ENCODE measurements at places on chromosomes 7 and 10.

DNA sequence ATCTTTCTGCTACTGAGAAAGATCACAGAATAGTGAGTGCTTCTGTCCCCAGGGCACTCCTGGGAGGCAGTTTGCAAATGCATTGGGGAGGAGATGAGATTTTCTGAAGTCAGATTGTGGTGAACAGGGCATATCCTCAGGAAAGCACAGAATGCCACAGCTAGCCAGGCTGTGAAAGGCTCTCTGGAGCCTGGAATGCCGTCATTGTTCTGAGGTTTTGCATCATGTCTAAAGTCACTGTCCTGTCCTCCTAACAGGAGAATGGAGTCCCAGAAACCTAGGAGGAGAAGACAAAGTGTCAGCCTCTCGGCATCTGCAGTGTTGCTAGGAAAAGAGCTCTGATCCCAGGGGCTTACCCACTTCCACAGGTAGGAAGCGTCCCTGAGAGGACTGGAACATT, 69.2 kb upstream of the IGFBP3 start:
- DNase-seq, result no peak

- no peak for DNase-seq
Measured at GRCh38 chr10:110113670-110114337, 93.6 kb upstream of the MXI1 start.

- DNase-seq, result no peak
Measured at GRCh38 chr10:34247560-34247959, 567.5 kb downstream of the PARD3 start.

DNA sequence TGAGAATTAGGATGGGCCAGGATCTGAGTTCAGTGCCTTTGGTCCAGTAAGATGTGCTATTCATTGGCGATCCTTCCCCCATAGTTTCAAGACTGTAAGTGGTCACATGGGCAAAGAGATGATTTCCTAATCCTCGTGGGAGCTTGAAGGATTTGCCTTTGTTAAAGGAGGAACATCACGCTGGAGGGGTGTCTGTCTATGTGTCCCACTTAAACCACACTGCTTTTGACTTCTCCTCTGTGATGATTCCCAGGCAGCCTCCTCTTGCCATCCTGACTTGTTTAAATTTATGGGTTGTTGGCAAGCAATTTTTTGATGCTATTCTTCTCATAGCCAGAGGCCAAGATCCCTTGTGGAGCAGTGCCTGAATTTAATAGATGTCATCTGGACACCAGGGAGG, 154.0 kb downstream of the TCF7L2 start:
- no peak for DNase-seq

- DNase-seq, result no peak
Measured at GRCh38 chr10:110226926-110227641, 19.7 kb downstream of the MXI1 start.

DNA sequence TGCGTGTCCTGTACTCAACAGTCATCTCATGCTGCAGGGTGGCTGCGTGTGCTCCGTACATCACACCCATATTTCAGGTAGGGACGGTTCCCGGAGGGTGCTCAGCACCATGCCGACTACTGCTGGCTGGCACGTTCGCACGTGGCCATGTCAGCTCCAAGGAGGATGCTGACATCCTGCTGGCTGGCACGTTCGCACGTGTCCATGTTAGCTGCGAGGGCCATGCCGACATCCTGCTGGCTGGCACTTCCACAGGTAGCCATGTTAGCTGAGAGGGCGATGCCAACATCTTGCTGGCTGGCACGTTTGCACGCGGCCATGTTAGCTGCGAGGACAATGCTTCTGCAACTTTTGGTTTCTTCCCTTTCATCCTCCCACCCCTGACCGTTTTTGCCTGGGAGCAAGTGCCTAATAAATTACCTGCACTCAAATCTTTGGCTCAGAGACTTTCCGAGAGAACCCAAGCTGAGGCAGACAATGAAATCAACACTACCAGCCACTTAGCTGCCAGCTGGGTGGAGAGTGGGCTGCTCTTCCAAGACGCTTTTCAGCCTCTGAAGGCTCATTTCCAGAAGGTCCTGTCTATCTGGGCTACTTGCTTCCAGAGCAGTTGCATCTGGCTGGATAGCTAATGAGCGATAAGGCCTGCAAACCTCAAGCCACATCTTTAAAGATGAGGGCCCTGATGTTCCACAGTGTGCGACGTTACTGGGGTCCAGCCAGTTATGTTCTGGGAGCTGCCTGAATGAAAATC, 104.6 kb downstream of the WDR37 start:
- DNase-seq, result no peak

DNA sequence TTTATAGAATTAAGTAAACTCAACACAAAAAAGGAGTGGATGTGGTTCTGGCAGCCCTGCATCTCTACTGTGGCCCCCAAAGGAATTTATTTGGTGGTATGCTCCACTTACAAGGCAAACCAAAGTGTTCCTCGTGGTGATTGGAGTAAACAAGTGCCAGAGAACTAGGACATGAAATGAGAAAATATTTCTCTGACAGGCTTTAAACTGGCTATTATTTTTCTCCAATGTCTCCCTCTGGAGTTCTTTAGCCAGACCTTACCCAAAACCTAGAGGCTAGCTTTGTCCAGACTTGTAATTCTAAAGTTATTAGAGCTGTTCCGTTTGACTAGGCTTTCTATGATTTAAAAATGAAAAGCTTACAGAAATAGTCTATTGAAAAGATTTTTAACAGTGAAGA, 990.1 kb downstream of the CNTNAP2 start:
- no peak for DNase-seq

DNA sequence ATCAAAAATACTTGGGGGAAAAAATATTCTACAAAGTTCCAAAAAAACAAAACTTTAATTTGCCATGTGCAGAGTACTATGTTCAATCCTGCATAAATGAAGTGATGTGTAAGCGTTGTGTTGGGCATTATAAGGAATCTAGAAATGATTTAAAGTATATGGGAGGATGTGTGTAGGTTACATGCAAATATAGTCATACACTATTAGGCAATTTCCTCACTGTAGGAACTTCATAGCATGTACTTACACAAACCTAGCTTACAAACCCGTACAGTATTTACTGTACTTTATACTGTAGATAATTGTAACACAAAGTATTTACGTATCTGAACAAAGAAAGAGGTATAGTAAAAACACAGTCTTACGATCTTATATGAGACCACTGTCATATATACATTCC, 72.3 kb downstream of the NRBF2 start:
- no peak for DNase-seq

DNA sequence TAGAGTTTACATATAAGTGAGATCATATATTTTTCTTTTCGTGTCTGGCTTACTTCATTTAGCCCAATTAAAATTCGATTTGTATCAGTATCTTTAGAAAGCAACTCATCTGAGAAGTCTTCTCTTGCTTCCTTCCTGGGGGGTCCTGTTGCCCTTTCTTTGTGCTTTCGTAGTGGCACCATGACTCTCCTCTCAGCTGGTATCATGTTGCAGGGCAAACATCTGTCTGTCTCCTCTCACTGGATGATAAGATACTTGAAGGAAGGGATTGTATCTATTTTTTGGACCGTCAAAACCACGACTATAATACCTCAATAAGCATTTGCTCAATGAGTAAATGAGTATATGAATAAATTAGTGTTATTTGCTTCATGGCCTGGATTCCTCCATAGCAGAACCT, 382.5 kb upstream of the SORCS1 start:
- no peak for DNase-seq

DNA sequence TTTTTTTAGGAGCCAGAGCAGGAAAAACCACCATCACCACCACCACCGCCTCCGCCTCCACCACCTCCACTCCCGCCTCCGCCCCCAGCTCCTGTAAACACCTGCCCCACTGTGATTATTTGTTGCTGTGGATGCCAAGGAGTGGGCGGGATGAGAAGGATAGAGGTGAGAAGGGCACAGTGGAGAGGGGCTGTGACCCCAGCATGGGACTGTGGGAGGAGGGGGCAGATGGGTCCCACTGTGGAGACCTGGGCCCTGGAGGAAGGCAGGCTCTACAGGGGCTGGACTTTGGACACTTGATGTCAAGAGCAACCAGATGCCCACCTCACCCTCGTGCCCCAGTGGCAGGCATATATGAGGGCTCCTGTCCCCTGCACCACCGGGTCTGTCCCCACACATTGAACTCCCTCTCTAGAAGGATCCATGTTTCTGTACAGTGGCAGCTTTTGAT, 24.7 kb downstream of the ANTXRL start:
- no peak for DNase-seq

DNA sequence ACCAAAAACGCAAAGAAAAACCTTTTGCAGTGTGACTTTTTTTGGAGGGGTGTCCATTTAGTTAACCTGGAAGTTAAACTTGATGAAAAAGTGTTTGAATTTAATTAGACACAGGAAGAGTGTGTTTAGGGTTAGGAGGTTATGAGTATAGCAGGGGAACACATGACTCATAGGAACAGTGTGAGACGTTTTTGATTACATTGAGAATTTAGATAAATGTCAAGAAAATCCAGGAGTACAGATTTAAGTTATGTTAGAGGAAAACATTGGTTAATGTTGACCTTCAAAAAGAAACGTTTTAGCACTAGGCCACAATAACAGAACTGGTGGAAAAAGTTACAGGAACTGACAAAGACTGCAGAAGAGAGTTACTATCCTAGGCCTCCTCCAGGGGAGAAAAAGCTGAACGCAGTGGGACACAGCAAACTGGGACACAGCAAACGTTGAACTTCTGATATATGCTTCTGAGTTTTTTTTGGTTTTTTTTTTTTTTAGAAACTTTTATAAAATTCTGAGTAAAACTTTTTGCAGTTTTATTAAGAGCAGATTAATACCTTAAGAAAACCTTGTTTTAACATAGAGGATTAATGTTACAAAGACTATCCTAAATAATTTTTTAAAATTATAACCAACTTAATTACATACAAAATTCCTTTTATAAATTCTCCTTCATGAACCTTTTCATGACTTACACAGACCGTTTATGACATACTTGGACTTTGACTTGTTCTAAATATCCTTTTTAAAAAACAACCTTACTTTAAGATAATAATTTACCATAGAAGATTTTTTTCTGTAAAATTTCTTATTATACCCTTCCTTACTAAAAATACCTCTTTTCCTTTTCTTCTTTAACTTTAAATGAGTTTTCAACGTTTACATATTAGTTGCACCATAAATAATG, 22.2 kb downstream of the LANCL2 start:
- DNase-seq, result peak; percentile 19

GRCh38 chr10:22647244-22647643, 67.1 kb downstream of the PIP4K2A start:
- no peak for DNase-seq

- DNase-seq, result no peak
Measured at GRCh38 chr10:7519351-7519750, 108.5 kb upstream of the SFMBT2 start.

- DNase-seq, result no peak
Measured at GRCh38 chr7:24501009-24501408, 72.2 kb upstream of the PALS2 start.

DNA sequence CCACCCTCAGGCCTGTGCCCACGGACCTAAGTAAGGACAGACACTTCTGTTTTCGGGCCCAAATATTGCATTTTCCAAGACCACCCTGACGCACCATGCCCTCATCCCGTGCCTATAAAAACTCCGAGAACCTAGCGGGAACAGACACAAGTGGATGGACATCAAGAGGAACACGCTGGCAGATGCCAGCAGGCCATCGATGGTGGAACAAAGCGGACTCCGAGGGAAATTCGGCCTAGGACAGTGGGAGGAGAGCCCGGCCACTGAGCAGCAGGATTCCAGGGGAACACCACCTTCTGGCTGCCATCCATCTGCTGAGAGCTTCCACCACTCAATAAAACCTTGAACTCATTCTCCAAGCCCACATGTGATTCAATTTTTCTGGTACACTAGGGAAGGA, 243.6 kb upstream of the ZWINT start:
- no peak for DNase-seq

DNA sequence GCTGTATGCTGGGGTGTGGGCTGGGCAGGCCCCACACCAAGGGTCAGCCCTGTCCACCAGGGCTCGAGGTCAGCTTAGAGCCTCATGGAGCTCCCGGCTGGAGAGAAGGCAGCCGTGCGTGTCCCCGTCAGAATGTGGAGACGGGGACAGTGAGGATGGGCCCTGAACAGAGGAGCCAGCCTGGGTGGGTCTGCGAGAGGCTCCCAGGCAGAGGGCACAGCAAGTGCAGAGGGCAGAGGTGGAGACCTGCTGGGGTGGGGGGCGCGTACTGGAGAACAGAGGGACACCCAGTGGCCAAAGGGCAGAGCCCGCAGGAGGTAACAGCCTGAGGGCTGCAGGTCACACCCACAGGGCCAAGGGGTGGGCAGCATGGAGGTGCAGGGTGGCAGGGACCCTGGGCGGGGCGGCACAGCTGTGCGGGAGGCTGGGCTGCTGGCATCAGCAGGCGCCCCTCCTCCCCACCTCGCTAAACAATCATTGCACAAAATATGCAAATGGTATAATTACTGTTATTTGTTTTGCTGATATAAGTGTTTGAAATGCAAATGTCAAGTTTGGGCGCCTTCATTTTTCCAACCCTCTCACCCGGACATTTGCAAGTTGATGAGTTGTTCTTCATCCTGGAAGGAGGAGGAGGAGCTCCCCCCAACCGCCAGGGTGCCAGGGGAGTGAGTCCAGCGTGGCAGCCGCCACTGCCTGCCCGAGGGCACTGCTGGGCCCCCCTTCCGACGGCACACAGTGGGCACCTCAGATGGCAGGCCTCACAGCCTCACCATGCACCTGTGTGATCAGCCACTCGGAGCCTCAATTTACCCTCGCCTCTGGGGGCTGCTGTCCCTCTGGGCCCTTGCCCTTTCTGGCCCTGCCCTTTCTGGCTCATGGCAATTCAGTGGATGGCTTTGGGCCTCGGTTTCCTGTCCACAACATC, 35.0 kb downstream of the ELFN1 start:
- no peak for DNase-seq

DNA sequence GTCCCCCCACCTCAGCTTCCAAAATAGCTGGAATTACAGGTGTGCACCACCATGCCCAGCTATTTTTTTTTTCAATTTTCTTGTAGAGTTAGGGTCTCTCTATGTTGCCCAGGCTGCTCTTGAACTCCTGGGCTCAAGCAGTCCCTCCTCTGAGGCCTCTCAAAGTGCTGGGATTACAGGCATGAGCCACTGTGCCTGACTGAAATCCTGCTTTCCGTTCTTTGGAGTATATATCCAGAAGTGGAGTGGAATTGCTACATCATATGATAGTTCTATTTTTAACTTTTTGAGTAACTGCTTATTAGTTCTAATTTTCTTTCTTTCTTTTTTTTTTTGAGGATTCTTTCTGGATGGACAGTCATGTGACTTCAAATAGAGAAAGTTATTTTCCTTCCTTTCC, 62.9 kb upstream of the ZMIZ2 start:
- no peak for DNase-seq
